Fibroblast of lung (primary cell): ENCODE measurements at places on chromosomes 13 and 19. TPM values are rescaled to one million over a fixed set of nuclear protein-coding genes. Genes with fewer than 3 reads are reported as not detected.

DNA sequence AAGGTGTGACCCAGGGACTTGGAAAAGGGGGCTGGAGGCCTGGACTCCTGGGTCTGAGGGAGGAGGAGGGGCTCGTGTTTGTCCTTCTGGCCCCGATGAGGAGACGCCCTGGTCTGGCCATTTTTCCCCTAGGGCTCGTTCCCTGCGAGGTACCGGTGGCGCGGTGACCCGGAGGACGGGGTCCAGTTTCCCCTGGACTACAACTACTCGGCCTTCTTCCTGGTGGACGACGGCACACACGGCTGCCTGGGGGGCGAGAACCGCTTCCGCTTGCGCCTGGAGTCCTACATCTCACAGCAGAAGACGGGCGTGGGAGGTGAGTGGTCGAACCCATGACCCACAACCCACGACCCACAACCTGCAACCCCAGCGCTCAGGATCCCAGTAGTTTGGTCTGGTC, 10.8 kb downstream of the TRPM4 start:
- DNase-seq = no peak

- DNase-seq = no peak
These were observed 15.0 kb upstream of the QTRT1 start for GRCh38 chr19:10686193-10686592.

The PRR22 gene
- 0.17 and 0.26 TPM in 2 replicates for total RNA-seq

The ELSPBP1 gene
- total RNA-seq = not detected in 2 replicates

DNA sequence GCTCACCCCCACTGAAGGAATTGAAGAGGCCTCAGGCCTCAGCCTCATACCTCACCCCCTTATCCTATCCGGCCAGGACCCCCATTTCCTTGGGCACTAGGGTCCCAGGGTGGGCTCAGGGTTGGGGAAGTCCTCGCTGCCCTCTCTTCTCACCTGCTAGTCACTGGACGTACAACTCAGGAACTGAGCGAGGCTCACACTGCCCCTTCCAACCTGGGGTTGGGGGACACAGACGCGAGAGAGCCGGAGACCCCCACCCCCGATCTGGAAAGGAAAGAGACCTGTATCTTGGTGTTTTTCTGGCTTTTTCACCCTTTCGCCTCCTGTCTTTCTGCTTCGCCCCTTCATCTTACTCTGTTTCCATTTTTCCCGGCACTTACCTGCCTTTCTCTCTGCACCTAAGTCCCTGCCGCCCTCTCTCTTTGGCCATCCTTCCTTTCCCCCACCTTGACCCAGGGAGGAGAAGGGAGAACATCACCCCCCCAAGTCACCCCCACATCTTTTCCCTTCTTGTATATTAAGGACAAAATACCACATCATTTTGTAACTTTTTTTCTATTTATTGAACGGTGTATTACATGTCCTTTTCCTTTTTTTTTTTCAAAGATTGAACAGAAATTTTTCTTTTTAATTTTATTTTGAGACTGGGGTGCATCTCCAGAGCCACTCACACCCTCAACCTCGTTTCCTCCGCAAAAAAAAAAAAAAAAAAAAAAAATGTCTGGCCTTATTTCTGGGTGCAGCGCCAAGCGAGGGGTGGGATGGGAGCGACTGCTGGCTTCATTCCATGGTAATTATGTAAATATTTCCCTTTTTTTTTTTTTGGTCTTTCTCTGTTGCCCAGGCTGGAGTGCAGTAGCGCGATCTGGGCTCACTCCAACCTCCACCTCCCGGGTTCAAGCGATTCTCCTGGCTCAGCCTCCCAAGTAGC, 36.6 kb downstream of the ZSWIM4 start:
- no peak for DNase-seq

- no peak for DNase-seq
These were observed 119.5 kb downstream of the EFNB2 start for GRCh38 chr13:106415971-106416370.
